Right renal cortex interstitium (tissue), 3 donors: ENCODE measurements at places on chromosomes 2 and 18.

DNA sequence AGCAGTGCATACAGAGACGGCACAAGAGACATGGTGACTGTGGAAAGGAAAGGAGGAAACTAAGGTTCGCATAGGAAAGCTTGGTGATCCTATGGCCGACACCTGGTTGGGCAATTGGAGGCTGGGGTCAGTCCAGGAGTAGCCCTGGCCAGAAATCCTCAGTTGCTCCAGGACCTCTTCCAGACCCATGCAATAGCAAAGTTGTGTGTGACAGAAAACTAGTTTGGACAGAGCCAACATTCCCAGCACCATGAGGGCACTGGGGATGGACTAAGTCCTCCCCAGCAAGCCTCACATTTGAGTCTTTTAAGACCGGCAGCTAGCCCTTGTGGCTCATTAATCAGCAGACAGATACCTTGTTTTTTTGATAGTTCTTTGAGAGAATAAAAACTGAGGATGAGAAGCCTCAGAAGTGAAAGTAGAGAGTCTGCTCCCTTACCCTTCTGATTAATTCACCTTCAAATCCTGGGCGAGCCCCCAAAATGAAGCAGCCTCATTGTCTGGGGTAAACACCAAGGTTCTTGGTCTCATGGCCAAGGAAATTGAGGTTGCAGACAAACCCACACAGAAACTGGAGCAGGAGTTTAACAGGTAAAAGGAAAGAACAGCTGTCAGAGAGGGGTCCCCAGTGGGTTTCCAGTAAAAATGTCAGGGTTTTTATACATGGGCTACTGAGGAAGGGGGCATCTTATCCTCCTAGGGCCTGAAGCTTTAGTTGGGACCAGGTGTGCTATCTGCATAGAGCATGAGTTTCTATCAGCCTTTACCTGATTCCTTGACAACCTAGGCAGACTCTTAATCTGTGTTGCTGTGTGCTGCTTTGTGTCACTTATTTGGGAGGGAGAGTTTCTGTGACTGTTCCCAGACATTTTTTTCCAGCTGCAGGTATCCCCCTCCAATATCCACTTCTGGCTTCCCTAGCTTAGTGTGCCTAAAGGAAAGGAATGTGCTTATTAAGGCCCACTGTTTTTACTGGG lies 39.1 kb downstream of the STK17B start:
- no peak for DNase-seq

GRCh38 chr2:99317161-99317872 lies 16.3 kb upstream of the LYG1 start:
- DNase-seq = no peak

DNA sequence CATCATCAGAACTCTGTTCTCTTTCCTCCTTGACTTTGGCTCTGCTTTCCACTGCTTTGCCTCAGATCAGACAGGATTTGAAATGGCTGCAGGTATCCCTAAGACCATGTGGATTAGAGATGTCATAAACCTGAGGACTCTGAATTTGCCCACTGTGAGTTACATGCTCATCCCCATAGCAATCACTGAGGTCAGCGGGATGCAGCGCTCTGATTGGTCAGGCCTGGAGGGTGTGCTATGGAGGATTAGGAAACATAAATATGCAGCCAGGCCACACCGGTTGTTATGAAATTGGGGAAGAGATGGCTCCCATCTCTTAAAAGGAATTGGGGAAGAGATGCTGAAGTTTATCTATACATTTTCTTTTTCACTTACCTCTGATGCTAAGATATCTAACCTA lies 73.7 kb upstream of the DNAJC10 start:
- no peak for DNase-seq

DNA sequence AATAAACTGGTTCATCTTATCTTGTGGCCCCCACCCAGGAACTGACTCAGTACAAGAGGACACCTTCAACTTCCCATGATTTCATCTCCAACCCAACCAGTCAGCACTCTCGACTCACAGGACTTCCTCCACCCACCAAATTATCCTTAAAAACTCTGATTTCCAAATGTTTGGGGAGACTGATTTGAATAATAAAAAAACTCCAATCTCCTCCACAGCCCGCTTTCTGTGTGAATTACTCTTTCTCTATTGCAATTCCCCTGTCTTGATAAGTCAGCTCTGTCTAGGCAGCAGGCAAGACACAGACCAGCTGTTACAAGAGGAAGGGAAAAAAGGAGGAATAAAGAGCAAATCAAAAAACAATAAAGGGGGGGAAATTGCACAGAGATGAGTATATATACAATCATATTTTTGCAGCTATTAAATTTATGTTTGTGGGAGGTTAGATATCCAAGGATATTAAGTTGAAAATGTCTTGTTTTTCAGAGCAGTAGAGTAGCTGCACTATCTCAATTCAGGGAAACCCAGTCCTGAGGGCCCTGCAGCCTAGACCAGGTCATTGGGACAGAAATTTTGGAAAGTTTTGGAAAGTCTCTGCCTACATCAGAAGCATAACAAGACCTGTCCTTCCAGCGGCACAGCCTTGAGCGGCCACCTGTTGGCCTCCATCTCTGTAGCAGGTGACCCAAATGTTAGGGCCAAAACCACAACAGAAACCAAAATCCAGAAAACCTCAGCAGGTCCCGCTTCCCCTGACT lies 32.8 kb upstream of the SIGLEC15 start:
- DNase-seq = no peak

GRCh38 chr2:238104691-238105371 lies 4.7 kb downstream of the ESPNL start:
- DNase-seq = no peak

- no peak for DNase-seq
These were observed 42.5 kb upstream of the BCL11A start for GRCh38 chr2:60595953-60596352.

GRCh38 chr18:61414086-61414485 lies 80.9 kb downstream of the CDH20 start:
- DNase-seq = no peak

- DNase-seq = no peak
These were observed 93.3 kb upstream of the PPP1CB start for GRCh38 chr2:28658369-28658768.

GRCh38 chr18:50133526-50133925 lies 61.4 kb downstream of the MYO5B start:
- no peak for DNase-seq
